ENCODE measurements at places on chromosomes 13 and 19.

- DNase-seq, result no peak
Measured at GRCh38 chr19:45590300-45591003, 5.8 kb upstream of the OPA3 start.

- no peak for DNase-seq
Measured at GRCh38 chr19:38562096-38562495, 55.7 kb downstream of the MAP4K1 start.

DNA sequence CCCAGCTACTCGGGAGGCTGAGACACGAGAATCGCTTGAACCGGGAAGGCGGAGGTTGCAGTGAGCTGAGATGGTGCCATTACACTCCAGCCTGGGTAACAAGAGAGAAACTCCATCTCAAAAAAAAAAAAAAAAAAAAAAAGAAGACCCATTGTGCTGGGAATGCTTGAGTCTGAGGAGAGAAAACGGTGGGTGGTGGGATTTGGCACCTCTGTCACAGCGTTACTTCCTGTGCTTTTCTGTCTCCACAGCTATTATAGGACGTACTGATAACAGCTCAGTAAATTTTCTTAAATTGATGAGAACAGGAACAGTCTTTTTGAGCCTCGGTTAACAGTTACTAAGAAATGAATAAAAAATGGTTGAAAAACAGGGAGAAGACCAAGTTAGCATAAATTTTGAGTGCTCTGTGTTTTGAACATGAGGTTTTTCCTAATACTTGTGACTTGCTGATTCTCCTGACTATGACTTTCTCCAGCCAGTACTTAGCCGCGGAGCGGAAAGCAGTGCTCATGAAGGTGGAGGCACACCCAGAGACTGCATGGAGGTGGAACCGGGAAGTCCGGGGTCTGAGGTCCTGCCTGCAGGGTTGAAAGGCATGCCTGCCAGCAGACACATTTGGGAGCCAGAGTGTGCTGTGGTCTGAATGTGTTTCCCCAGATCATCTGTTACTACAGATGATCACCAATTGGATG, 55.3 kb upstream of the TEX29 start:
- DNase-seq, result no peak

GRCh38 chr19:47075179-47075810, 26.9 kb upstream of the TMEM160 start:
- DNase-seq, result no peak

- DNase-seq, result no peak
Measured at GRCh38 chr19:56319991-56320390, 5.4 kb upstream of the ZSCAN5A start.

DNA sequence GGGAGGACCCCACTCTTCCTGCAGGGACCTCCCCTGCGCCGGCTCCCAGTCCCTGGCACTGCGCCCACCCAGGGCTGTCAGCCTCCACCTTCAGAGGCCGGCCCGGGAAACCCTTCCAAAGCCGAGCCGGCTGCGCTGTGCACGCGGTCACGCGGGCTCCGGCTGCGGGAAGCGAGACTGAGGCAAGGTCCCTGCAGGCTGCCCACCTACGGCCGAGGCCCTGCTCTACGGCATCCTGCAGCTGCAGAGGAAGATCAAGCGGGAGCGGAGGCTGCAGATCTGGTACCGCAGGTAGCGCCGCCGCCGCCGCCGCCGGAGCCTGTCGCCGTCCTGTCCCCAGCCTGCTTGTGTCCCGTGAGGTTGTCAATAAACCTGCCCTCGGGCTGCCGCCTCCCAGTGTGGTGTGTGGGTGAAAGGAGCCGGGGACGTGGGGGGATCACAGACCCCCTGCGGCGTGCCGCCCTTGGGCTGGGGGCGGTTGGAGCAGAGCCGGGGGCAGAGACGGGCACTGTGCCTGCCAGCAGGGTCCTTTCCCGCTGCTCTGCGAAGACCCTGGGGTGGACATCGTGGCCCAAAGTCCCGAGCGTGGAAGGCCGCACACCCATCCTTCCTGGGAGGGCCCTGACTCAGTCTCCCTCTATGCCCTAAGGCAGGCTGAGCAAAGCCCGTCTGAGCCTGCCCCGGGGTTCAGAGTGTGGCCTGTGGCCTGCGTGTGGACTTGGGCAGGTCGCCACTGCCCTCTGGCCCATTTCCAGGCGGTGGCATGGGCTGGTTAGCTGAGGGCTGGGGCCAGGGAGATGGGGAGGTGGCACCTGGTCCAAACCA, 5.9 kb downstream of the GAMT start:
- no peak for DNase-seq

DNA sequence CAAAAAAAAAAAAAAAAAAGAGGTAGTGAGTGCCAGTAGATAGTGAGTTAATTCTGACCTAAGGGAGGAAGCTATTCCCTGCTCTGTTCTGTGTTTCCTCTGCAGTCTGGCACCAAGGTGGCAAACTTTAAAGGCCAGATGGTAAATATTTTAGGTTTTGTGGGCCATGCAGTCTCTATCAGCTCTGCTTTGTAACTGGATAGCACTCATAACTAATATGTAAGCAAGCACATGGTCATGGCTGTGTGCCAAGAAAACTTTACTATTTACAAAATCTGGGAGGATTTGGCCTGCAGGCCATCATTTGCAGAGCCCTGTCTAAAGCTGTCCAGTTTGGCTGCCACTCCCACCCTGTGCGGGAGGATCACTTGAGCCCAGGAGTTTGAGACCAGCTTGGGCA, 4.3 kb downstream of the PIN1 start:
- DNase-seq, result no peak

DNA sequence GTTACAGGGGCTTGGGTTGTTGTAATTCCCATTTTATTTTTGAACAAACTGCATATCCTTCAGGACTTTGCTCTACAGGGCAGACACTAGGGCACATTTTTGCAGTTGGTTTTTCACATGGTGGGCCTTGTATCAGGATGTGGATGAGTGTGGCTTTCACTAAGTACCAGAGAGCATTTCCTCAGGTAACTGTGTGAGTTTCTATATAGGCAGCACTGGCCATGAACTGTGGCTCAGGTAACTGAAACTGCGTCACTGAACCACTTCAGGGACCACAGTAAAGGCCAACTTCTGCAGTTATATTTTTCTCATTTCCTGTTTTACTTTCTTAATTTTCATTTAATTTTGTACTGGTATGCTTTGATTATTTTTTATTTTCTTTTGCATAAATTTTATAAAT, 166.5 kb downstream of the ZNF486 start:
- DNase-seq, result no peak

DNA sequence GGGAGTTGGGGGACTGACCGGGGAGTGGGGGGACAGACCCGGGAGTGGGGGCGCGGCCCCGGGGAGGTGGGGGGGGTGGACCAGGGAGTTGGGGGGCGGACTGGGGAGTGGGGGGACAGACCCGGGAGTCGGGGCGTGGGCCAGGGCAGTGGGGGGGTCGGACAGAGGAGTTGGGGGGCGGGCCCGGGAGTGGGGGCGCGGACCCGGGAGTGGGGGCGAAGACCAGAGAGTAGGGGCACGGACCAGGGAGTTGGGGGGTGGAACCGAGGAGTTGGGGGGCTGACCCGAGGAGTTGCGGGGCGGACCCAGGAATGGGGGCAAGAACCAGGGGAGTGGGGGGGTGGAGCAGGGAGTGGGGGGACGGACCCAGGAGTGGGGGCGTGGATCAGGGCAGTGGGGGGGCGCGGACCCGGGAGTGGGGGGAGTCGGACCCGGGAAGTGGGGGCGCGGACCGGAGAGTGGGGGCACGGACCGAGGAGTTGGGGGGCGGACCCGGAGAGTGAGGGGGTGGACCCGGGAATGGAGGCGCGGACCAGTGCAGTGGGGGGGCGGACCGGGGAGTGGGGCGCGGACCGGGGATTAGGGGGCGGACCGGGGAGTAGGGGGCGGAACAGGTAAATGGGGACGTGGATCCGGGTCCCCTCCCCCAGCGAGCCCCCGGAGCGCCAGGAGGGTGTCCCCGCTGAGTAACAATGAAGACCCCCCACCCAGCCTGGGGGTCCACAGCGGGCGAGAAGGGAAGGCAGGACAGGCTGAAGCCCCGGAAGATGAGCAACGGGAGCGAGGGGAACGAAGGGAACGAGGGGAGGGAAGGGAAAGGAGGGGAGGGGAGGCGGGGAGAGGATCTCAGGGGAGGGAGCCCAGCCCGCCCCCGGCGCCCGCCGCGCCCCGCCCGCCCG, 589 bp downstream of the R3HDM4 start:
- no peak for DNase-seq

GRCh38 chr13:100825557-100825956, 151.0 kb upstream of the TMTC4 start:
- no peak for DNase-seq

GRCh38 chr19:51676566-51677083, 16.5 kb upstream of the SPACA6 start:
- DNase-seq, result no peak

DNA sequence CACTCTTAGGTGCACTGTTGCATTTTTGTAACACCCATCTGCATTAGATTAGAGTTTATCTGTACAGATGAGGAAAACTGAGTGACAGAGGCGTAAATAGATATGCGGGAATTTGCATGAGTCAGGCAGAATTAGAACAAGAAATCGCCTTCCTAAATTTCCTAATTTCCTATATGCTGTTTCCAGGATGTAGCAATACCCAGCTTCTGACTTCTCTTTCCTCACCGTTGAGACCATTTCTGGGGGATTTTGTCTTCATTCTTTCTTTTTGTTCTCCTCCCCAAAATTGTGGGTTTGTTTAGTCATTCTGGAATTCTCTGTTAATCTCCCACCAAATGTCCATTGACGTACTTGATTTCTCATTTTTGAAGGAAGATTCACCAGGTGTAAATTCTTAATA, 10.6 kb upstream of the ZNF792 start:
- no peak for DNase-seq

DNA sequence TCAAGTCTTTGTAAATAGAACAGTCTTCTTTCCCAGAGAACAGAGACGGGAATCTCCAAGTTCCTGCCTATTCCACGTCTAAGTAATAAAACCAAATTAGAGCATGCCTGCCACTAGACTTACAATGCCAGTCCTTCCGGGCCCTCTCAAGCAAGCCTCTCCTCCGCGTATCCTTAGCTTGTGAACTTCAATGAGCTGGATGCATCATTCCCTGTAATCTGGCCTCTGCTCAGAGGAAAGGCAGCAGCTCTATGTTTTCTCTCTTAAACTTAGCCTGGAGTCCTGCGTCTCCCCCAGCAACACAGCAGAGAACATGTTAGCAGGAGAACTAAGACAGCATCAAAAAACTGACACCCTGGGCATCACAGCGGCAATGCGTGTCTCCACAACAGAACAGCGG, 8.2 kb downstream of the NALCN start:
- DNase-seq, result no peak

GRCh38 chr19:35320065-35320713, 8.8 kb upstream of the CD22 start:
- DNase-seq, result no peak

DNA sequence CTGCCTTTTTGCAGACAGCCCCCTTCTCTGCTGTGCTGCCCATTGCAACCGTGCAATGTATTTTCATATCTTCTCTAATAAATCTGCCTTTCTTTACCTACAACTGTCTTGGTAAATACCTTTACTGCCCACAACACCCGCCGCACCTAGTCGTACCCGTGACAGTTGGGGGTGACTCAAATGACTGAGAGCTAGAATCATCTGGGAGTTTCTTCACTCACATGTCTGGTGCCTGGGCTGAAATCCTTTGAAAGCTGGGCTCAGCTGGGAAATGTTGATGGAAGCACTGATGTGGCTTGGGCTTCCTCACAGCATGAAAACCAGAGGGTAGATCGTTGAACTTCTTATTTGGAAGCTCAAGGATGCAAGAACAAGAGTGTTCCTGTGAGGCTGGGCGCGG, 2.8 kb upstream of the PNMA8A start:
- no peak for DNase-seq

- DNase-seq, result no peak
Measured at GRCh38 chr19:33399745-33400681, 26.5 kb downstream of the CEBPG start.

GRCh38 chr19:19575411-19575810, 37.3 kb downstream of the CILP2 start:
- no peak for DNase-seq

Data from HepG2 (cell line).